ENCODE measurements at places on chromosomes 1 and 21. TPM values are rescaled to one million over a fixed set of nuclear protein-coding genes. Genes with fewer than 3 reads are reported as not detected.

Gene RUNX3
- total RNA-seq: 186 TPM

Gene SELE
- not detected for total RNA-seq

Gene ATP6V1G3
- not detected for total RNA-seq

Gene SKI
- 183 TPM for total RNA-seq

Gene FCRL2
- 0.44 TPM for total RNA-seq

Gene XPR1
- 18.9 TPM for total RNA-seq

Gene RHD
- 0.20 TPM for total RNA-seq

Gene NUDT4B
- not detected for total RNA-seq

Gene SLC9C2
- total RNA-seq: not detected

Gene MEGF6
- 63.1 TPM for total RNA-seq

Gene PPM1J
- total RNA-seq: 0.20 TPM

Gene KCNC4
- 14.7 TPM for total RNA-seq

Gene CDK18
- 1.7 TPM for total RNA-seq

Gene GSTM1
- total RNA-seq: not detected

Gene NUF2
- 1.8 TPM for total RNA-seq

Gene UBXN10
- 0.81 TPM for total RNA-seq

Gene S100A7
- not detected for total RNA-seq

Gene PDXK
- 106 TPM for total RNA-seq

Gene C1QC
- total RNA-seq: not detected

Gene AMIGO1
- 6.2 TPM for total RNA-seq

Gene DUSP12
- 17.2 TPM for total RNA-seq

Gene S100A7A
- total RNA-seq: not detected

Gene GNG12
- not detected for total RNA-seq

Gene FALEC
- total RNA-seq: 1.1 TPM

Gene VANGL2
- total RNA-seq: not detected

Gene WRAP73
- 24.8 TPM for total RNA-seq

Gene KCNA2
- total RNA-seq: 3.9 TPM

Gene HMCN1
- 0.57 TPM for total RNA-seq

Gene HHIPL2
- 0.27 TPM for total RNA-seq

Gene JAM2
- 0.21 TPM for total RNA-seq

Gene GBP5
- total RNA-seq: 122 TPM

Gene OLIG2
- total RNA-seq: not detected

Gene CFAP107
- not detected for total RNA-seq

Gene EXTL1
- not detected for total RNA-seq

Gene TBX15
- not detected for total RNA-seq

Gene NDUFS5
- total RNA-seq: 86.6 TPM
